ENCODE measurements at places on chromosomes 13 and 19.

DNA sequence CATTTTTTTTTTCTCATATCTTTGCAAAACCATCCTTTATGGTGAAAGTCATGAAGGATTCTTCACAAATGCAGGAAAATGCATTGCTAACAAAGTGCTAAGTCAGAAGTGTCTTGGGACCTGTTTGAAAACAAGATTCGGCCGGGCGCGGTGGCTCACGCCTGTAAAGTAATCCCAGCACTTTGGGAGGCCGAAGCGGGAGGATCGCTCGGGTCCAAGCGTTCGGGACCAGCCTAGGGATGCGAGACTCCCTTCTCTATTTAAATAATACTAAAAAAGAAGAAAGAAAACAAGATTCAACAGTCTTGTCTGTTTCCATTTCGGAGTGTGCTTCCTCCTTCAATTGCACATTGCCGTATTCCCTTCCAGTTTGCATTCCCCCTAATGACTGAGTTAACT lies 819 bp downstream of the EID2B start:
- no peak for DNase-seq

DNA sequence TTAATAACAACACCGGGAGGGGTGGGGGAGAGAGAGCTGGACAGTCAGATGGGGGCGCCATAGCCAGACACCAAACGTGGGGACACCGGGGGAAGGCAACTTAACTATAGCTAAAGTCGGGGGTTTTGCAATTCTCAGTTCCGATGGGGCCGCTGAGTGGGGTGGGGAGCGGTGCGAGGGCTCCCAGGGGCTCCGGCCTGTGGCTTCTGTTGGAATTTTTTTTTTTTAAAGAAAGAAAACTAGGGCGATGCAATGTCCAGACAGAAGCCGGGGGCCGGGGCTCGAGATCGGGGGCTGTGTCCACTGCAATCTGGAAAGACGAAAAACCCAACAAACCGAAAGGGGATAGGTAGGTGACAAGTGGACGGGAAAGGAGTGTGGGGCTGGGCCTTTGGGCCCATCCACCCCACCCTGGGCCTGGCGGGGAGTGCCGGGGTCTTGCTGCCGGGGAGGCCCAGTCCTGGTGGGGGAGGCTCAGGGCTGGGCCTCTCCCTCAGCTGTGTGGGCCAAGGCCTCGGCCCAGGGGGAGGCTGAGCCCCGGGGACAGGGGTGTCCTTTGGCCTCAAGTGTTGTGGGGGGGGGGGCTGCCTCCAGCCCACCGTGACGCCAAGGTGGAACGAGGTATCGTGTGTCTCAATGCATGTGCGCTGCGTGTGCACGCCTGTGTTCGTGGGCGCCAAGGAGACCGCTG lies 17.3 kb downstream of the PRKCSH start:
- no peak for DNase-seq

DNA sequence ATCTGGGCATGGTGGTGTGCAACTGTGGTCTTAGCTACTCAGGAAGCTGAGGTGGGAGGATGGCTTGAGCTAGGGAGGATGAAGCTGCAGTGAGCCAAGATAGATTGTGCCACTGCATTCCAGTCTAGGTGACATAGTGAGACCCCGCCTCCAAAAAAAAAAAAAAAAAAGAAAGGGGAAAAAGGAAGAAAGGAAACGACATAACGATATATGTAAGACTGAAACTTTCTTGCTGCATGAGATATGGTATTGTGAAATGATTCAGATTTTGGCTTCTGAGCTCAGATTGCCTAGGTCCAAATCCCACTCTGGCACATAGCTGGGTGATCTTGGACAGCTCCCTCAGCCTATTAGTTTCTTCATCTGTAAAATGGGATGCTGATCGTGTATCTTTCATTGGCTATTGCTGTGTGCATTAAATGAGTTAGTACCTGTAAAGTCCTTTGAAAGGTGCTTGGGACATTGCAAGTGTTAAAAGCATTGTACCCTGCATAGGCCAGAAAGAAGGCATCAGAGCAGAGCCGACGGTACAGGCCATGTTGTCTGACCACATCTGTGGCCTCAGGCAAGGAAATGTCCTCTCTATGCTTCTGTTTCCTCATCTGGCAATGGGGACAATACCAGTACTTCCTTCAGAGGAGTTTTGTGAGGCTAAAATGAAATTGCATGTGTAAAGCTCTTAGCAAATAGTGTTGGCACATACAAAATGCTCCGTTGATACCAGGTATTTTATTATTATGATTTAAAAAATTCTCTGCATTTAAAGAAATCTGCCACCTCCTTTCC lies 32.6 kb upstream of the SLC46A3 start:
- DNase-seq = no peak

DNA sequence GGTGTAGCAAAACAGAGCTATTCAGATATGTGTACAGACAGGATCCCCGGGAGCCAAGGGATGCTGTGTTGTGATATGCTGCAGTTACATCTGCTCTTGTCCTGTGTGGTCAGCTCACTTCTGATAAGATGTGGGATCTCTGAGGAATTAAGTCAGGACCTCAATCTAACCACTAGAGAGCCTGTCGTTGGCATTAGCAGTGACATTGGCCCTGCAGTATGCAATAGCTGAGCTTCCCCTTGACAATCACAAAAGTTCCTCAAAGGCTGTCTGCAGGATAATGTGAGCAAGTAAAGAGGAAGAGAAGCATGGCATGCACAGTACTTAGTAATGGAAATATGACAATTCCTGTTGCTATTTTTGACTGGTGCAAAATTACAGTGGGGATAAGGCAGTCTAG lies 203.4 kb upstream of the MIR17HG start:
- DNase-seq = no peak

GRCh38 chr13:78147905-78148304 lies 229.3 kb upstream of the EDNRB start:
- DNase-seq = peak; percentile 92

GRCh38 chr13:40388617-40389016 lies 277.8 kb downstream of the FOXO1 start:
- DNase-seq = no peak

DNA sequence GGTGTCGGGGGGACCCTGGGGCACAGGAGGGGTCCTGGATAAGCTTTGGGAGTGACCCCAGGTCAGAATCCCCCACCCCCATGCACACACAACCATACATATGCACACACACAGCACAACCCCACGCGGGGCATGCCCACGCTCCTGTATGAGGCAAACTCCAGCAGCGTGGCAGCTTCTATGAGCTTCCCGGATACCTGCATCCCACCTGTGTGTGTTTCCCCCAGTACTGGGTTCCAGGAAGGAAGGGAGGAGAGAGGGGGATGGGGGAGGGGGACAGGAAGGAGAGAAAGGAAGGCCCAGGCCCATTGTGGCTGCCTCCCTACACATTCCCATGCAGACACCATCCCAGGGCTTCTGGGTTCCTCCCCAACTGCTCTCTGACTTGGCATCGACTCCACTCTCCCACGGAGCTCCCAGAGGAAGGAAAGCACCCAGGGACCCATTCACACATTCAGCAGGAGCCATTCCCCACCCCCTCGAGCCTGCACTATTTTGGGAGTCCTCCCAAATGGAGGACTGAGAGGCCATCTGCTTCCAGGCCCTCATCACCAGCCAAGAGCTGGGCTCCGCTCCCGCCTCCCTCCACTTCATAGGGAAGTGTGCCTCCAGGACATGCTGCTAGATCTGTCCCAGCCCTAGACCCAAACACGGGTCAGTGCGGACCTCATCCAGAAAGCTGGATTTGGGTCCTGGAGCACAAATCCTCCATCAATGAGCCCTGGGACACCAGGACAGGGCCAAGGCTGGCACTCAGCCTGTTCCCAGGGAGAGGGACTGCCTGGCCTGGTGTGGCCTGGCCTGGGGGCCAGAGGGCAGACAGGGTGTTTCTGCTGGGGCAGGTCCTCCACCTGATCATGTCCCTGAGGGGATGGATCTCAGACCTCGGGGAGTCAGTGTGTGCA lies 13.2 kb downstream of the PRR36 start:
- no peak for DNase-seq

DNA sequence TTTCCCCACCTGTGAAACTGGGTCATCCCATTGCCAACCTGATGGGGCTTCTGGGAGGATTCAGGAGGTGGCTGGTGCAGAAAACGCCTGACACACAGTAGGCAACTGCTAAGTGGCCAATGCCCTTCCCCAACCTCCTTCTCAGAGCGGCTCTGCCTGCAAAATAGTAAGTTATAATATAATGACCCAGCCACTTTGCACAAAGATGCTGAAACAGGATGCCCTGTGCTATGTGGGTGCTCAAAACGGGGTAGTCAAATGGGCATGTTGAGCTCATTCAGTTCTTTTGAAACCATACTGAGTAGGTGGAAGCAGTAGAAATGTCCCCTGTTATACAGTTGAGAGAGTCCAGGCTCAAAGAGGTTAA lies 507 bp downstream of the MARCHF2 start:
- no peak for DNase-seq

DNA sequence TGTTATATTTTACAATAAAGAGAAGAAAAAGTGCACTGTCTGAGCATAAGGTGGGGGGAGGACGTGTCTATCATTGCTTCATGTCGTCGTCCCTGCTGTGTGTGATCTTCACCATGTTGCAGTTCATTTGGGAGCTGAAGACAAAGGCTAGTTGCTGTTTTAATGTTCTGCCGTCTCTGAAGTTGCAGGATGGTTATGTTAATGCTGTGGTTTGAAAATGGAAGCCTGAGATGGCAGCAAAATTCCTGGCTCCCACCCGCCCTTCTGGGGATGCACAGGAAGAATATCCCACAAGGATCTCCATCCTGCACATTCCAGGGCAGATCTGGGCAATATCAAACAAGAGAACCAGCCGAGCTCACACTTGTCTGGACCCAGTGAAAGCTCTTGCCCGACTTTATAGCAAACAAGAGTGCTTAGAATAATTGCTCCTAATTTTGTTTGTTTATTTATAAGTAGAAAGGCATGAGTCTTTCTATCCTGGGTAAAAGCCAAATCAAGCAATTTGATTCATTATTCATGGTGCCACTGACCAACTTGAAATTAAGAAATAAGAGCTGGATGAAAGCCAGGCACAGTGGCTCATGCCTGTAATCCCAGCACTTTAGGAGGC lies 110.3 kb upstream of the ABCC4 start:
- DNase-seq = peak; percentile 6

DNA sequence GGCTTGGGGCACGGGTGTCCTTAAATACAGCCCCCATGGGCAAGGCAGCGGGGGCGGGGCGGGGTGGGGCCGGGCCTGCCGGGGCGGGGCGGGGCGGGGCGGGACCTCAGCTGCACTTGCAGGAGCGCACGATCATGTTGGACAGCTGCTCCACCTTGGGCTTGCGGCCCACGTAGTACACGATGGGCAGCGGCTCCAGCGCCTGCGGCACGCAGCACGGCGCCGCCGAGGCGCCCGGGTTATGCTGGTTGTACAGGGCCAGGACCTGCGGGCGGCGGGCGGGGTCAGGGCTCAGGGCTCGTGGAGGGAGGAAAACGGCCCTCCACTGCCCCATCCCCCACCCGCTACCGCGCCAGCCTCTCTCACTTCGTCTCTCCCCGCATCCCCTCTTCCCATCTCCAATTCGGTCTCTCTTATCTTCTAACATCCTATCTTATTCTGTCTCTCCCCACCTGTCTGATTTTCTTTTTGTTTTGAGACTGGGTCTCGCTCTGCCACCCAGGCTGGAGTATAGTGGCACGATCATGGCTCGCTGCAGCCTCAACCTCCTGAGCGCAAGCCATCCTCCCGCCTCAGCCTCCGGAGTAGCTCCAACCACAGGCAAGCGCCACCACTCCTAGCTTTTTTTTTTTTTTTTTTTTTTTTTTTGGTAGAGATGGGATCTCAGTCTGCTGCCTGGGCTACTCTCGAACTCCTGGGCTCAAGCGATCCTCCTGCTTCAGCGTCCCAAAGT lies 21.1 kb downstream of the CCDC97 start:
- no peak for DNase-seq

- DNase-seq = no peak
Measured at GRCh38 chr13:105084931-105085330, 1450.5 kb downstream of the EFNB2 start.

DNA sequence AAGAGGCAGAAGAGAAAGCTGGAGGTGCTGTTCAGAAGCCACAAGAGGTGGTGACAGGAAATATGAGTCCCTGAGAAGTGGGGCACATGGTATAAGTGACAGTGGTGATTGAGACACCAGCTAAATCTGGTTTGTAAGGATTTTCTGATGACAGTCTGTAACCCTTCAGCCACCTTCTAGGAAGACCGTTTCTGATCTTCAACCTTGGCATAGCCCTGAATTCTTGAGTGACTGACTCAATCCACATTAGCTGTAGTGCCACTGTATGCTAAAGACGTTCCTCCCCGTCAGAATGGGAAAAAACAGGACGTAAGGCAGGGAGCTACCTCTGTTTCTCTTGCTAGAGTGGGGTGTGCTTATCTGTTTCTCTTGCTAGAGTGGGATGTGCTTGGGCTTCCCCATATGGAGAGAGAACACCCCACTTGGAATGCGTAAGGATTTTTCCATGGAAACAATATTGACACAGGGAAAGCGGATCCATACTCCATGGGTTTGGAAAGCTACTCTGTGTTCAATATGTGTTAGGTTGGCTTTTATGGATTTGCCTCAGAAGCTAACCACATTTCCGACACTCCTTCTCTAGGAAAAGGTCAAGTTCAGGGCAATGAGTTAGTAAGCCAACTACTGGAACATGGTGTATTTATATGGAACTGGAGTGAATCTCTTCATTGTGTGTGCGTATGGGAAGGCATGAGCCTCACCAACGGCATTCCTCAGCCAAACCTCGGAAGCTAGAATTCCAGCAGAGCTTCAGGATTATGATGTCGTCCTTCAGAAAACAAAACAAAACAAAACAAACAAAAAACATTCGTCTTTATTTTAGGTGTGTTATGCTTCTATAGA lies 948.8 kb upstream of the SLC10A2 start:
- DNase-seq = peak; percentile 3

GRCh38 chr13:35865341-35866240 lies 265.6 kb downstream of the DCLK1 start:
- peak; percentile 17 for DNase-seq

DNA sequence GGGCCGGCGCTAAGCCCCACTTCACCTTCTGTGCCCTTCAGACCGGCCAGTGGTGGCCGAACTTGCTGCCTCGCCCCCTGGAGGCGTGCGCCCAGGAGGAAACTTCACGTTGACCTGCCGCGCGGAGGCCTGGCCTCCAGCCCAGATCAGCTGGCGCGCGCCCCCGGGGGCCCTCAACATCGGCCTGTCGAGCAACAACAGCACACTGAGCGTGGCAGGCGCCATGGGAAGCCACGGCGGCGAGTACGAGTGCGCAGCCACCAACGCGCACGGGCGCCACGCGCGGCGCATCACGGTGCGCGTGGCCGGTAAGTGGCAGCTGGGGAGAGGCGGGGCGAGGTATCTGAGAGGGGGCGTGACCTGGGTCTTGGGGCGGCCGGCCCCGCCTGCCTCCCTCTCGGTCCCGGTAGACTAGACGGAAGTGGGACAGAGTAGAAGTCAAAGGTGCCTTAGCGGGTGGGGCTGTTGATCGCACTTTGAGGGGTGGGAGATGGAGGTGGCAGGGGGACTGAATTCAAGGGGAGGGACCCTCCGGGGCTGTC lies 5.6 kb downstream of the ICAM5 start:
- DNase-seq = no peak

DNA sequence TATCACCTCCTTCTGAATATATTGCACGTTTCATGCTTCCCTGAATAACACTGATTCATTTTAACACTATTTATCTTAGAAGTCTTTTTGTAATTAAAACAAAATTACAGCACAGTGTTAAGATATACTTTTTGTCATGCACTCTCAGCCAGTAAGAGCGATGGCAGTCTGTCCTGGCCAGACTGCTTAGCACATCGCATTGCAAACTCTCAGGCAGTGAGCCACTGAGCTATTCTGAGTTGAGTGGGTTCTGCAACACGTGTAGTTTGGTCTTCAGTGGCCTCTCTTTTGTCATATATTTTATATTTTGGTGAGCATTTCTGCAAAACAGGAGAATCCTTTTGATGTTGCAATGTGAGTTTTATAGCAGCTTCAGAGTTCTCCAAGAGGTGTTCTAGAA lies 332.1 kb downstream of the HS6ST3 start:
- DNase-seq = no peak

Measured in fibroblast of upper back skin (primary cell).